ENCODE measurements at places on chromosomes 11 and 22.

GRCh38 chr11:43558146-43558545 lies 122.4 kb upstream of the HSD17B12 start:
- H3K36me3 ChIP-seq, result no peaks in the 10 kb centered on the region
- no peak for DNase-seq
- no peak overlapping the region for H3K27ac ChIP-seq
- H3K4me1 ChIP-seq, result no peaks in the 10 kb centered on the region
- H3K4me3 ChIP-seq, result no peak overlapping the region

DNA sequence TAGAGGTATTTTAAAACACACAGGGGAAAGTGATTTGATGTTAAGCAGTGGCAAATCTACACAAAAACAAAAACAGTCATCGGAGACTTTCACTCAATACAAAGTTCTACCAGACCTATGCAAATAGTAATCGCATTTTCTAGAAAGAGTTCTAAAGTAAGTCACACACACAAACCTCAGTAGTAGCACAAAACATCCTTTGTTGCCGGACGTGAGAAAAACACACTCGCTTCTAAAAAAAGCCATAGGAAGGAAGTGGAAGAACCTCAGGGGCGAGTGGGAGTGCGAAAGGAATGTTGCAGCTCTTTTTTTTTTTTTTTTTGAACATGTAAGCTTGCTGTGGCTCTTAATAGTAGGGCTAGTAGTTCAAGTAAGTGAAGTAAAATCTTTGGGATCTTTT lies 88.9 kb downstream of the MAML2 start:
- no peaks in the 10 kb centered on the region for H3K27me3 ChIP-seq
- peak; percentile 63 for DNase-seq
- H3K27ac ChIP-seq, result peak overlapping the region; percentile 48
- peaks cover 28% of the 10 kb centered on the region for H3K4me1 ChIP-seq
- H3K4me3 ChIP-seq, result peak overlapping the region; percentile 3

DNA sequence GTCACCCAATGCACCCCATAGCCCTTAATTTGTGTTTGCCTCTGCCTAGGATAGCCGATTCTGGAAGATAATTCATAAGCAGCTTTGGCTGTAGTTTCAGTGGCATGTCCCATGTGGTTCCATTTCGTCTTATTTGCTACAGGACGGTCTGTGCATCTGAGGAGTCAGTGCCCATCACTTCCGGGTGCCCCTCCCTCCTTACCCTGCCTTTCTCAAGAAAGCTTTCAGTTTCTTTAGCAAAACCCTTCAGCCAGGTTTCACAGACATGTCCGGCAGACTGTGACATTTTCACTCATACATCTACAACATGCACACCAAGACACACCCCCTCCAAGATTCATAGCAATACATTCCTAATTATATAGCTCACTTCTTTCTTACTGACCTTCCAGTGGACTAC lies 14.3 kb downstream of the TP53AIP1 start:
- H3K36me3 ChIP-seq, result no peaks in the 10 kb centered on the region
- H3K4me1 ChIP-seq, result peaks cover 3% of the 10 kb centered on the region

DNA sequence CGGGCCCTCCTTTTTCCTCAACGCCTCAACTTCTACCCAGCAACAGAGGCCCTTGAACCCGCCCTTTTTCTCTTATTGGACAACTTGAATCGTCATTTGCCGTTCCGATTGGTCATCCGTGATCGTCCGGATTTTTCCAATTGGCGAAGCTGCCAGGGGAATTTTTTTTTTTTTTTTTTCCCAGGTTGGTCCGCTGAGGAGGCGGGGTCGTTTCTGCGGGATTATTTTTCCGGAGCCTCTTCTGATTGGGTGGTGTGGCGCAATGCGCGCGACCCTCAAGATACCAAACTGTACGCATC lies 465 bp upstream of the TTC9C start:
- H3K4me1 ChIP-seq, result peaks cover 44% of the 10 kb centered on the region
- H3K36me3 ChIP-seq, result peaks cover 28% of the 10 kb centered on the region
- DNase-seq, result peak; percentile 75
- H3K27me3 ChIP-seq, result no peaks in the 10 kb centered on the region

- H3K4me3 ChIP-seq, result no peak overlapping the region
- no peaks in the 10 kb centered on the region for H3K27me3 ChIP-seq
- H3K36me3 ChIP-seq, result no peaks in the 10 kb centered on the region
- H3K27ac ChIP-seq, result no peak overlapping the region
Measured at GRCh38 chr11:80733790-80734189, 1293.0 kb upstream of the TENM4 start.

DNA sequence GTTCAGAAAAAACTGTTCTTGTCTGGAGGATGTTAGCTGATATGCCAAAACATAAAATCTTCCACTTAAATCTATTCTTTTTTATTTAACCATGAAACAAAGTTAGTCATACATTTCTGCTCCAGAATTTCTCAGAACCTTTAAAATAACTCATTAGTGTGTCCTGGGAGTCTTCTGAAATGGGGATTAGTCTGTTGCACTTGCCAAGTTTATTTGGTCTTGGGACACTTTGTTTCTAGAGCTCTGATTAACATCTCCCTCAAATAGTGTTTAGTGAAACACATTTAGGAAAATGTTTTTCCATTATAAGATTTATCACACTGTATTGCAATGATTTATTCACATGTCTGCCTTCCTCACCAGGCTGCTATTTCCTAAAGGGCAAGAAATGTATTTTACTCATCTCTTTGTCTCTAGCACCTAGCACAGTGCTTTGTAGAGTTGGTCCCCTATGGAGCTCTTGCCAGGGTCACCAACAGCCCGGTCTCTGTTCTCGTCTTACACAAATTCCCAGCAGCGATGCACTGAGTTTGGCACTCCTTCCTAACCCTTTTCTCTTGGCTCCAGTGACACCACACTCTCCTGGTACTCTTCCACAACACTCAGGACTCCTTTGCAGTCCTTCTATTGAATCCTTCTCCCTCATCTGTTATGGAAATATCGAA lies 189.2 kb downstream of the CSNK2A3 start:
- no peaks in the 10 kb centered on the region for H3K36me3 ChIP-seq
- no peaks in the 10 kb centered on the region for H3K27me3 ChIP-seq
- no peaks in the 10 kb centered on the region for H3K4me1 ChIP-seq
- no peak overlapping the region for H3K4me3 ChIP-seq

GRCh38 chr11:130979386-130979972 lies 63.2 kb upstream of the SNX19 start:
- no peak overlapping the region for H3K27ac ChIP-seq
- no peaks in the 10 kb centered on the region for H3K36me3 ChIP-seq
- no peaks in the 10 kb centered on the region for H3K27me3 ChIP-seq
- DNase-seq, result no peak
- H3K4me3 ChIP-seq, result no peak overlapping the region

- peaks cover 56% of the 10 kb centered on the region for H3K4me1 ChIP-seq
- H3K4me3 ChIP-seq, result no peak overlapping the region
- peak; percentile 22 for DNase-seq
- peak overlapping the region; percentile 99 for H3K27ac ChIP-seq
- H3K36me3 ChIP-seq, result peaks cover 2% of the 10 kb centered on the region
Measured at GRCh38 chr22:38144025-38144405, 33.5 kb upstream of the BAIAP2L2 start.

- H3K36me3 ChIP-seq, result peaks cover 5% of the 10 kb centered on the region
- peak overlapping the region; percentile 81 for H3K27ac ChIP-seq
- peaks cover 97% of the 10 kb centered on the region for H3K4me1 ChIP-seq
- H3K4me3 ChIP-seq, result peak overlapping the region; percentile 14
Measured at GRCh38 chr11:128720522-128720985, 26.7 kb downstream of the FLI1 start.

GRCh38 chr11:10693509-10694081 lies at the start of gene IRAG1:
Gene IRAG1, minus strand, starts transcription at chr11:10693755. Its CDS starts 153 bp downstream, at chr11:10693602.
- no peak within 1 kb of the TSS for H3K27ac ChIP-seq
- H3K4me1 ChIP-seq, result no peaks in the 10 kb centered on the region
- H3K27me3 ChIP-seq, result no peaks in the 10 kb centered on the region
- no peak within 1 kb of the TSS for H3K4me3 ChIP-seq
- DNase-seq, result no peak

DNA sequence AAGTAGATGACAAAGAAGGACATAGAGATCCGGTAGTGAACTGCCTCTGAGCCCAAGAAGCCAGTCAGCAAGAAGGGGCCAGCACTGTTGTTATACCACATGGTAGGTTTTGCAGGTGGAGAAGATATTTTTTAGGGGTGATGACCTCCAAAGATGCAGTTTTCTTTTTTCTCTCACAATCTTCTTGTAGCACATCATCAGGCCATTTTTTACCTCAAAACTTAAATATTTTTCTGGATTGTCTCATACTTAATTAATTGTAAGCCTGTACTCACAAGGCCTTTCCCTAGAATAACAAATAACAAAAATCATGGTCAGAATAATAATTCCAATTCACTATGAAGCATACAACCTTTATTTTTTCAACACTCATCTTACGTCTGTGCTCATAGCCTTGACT lies at the start of gene OR51B4:
Gene OR51B4, minus strand, starts transcription at position 101 of the 400 bp plus-strand sequence. Its CDS starts 0 bp downstream, at position 101.
- no peaks in the 10 kb centered on the region for H3K4me1 ChIP-seq
- H3K27me3 ChIP-seq, result no peaks in the 10 kb centered on the region
- no peak within 1 kb of the TSS for H3K4me3 ChIP-seq
- H3K27ac ChIP-seq, result no peak within 1 kb of the TSS
- DNase-seq, result no peak

DNA sequence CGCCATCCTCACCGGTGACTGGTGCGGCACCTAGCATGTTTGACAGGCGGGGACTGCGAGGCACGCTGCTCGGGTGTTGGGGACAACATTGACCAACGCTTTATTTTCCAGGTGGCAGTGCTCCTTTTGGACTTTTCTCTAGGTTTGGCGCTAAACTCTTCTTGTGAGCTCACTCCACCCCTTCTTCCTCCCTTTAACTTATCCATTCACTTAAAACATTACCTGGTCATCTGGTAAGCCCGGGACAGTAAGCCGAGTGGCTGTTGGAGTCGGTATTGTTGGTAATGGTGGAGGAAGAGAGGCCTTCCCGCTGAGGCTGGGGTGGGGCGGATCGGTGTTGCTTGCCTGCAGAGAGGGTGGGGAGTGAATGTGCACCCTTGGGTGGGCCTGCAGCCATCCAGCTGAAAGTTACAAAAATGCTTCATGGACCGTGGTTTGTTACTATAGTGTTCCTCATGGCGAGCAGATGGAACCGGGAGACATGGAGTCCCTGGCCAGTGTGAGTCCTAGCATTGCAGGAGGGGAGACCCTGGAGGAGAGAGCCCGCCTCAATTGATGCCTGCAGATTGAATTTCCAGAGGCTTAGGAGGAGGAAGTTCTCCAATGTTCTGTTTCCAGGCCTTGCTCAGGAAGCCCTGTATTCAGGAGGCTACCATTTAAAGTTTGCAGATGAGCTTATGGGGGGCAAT lies 1.1 kb downstream of the NEAT1 start:
- H3K36me3 ChIP-seq, result peaks cover 16% of the 10 kb centered on the region
- peak; percentile 48 for DNase-seq
- H3K27ac ChIP-seq, result peak overlapping the region; percentile 100
- H3K4me3 ChIP-seq, result peak overlapping the region; percentile 84

- H3K27me3 ChIP-seq, result no peaks in the 10 kb centered on the region
- H3K4me3 ChIP-seq, result no peak overlapping the region
- no peak overlapping the region for H3K27ac ChIP-seq
- no peaks in the 10 kb centered on the region for H3K4me1 ChIP-seq
- no peaks in the 10 kb centered on the region for H3K36me3 ChIP-seq
Measured at GRCh38 chr22:27814993-27815392, 13.4 kb upstream of the MN1 start.

DNA sequence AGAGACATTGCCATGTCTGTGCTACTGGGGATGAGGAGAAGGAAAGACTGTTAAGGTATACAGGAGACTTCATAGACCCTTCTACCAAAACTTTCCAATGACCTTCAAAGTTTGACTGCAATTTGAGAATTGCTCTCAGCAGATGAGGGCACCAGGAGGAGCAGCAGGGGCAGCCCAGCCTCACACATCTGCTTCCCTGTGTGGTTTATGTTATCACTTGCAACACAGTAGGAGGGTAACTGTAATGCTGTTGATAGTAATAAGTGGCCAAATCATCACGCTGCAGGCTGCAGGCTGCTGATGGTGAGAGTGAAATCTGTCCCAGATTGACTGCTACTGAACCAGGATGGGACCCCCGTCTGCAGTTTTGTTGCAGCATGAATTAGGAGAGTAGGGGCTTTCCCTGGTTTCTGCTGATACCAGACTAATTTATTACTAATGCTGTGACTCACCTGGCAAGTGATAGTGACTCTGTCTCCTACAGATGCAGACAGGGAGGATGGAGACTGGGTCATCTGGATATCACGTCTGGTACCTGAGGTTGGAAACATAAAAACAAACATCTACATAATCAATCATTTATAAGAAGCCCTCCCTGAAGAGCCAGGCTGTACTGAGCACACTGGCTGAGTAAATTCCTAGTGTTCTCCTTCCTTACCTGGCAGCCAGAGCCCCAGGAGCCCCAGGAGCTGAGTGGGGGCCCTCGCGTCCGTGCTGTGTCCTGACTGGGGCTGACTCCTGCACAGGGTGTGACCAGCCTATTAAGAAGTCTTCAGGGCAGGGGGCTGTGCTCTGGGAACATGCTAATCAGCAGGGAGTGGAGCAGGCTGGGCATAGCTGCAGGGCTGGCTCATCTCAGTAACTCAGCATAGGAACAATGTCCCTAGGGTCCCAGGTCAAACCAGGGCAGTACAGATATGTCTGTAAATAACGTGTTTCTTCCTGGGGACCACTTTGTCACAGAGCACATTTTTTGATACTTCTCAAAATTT lies 74.4 kb downstream of the GAB4 start:
- H3K36me3 ChIP-seq, result no peaks in the 10 kb centered on the region
- no peak overlapping the region for H3K4me3 ChIP-seq
- no peaks in the 10 kb centered on the region for H3K4me1 ChIP-seq
- no peak for DNase-seq
- no peak overlapping the region for H3K27ac ChIP-seq

DNA sequence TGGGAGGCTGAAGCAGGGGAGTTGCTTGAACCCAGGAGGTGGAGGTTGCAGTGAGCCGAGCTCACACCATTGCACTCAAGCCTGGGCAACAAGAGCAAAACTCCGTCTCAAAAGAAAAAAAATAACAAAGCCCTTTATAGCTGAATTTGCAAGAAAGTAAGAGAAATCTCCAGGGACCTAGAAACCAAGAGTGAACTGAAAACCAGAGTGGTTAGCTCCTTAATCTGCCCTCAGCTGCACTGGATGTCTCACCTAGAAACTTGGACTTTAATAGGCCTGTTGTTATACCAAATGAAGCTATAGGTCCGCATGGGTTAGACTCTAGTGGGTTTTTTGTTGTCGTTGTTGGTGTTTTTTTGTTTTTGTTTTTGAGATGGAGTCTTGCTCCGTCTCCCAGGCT lies 4.1 kb downstream of the NEU3 start:
- H3K4me1 ChIP-seq, result peaks cover 16% of the 10 kb centered on the region
- no peak overlapping the region for H3K4me3 ChIP-seq
- H3K27ac ChIP-seq, result no peak overlapping the region

All from natural killer cell (primary cell).